ENCODE measurements at places on chromosomes 11 and 22. TPM values are rescaled to one million over a fixed set of nuclear protein-coding genes. Genes with fewer than 3 reads are reported as not detected.

DNA sequence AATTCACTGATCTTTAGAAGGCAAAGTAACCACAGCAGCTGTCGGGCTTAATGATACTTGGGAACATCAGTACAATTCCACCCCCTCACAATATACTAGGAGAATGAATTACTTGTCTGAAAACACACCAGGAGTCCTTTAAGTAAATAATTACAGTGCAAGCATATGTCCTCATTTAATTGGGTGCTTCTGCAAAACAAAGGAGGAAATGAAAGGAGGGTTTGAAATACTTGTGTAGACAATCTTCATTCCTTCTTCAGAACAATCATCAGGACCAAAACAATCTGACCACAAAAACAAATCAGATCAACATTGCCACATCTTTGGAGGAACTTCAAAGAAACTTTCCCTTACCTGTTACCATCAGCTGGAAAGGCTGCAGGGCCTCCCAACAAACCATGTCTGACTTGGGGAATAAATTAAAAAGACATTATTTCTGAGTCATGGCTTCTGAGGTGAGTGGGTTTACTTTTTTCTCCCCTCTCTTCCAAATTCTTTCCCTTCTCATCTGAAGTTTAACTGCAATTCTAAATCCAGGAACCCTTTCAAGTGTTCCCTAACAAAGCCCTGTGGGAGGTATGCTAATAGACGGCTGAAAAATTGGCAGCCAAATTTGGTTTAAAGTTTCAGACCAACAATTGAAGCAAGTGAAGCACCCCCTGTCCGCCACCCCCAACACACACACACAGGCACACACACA lies 12.5 kb upstream of the CCDC117 start:
- no peaks in the 10 kb centered on the region for H3K36me3 ChIP-seq
- peak; percentile 15 for DNase-seq
- H3K4me3 ChIP-seq = no peak overlapping the region
- no peak overlapping the region for H3K27ac ChIP-seq
- H3K4me1 ChIP-seq = no peaks in the 10 kb centered on the region

Gene PRMT3
- total RNA-seq = 16.0 TPM

DNA sequence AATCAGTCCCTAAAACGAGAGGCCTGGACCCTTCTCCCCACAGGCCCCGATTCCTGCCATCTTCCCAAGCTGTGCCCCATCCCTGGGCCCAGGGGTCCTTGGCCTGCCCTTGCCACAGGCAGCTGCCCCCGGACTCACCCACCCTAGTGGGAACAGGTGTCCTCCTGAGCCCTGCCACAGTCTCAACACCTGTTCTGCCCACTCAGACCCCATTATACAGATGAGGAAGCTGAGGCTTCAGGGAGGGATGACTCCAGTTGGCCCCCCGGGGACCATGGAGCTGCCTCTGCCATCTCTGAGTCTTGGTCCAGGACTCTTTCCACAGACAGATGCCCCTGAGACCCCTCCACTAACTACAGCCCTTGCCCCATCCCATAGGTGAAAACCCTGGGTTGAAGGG lies 15.9 kb downstream of the MYBPC3 start:
- H3K4me3 ChIP-seq = no peak overlapping the region
- no peak for DNase-seq
- no peaks in the 10 kb centered on the region for H3K27me3 ChIP-seq

- no peak overlapping the region for H3K27ac ChIP-seq
- no peak overlapping the region for H3K4me3 ChIP-seq
- no peaks in the 10 kb centered on the region for H3K36me3 ChIP-seq
- no peaks in the 10 kb centered on the region for H3K4me1 ChIP-seq
- H3K27me3 ChIP-seq = no peaks in the 10 kb centered on the region
- DNase-seq = no peak
Measured at GRCh38 chr11:65809496-65809895, 22.6 kb downstream of the OVOL1 start.

Gene CCDC188
- 2.8 TPM for total RNA-seq

GRCh38 chr11:30583476-30584280 lies 2.5 kb downstream of the MPPED2 start:
- peak overlapping the region; percentile 84 for H3K27ac ChIP-seq
- H3K27me3 ChIP-seq = peaks cover 20% of the 10 kb centered on the region
- DNase-seq = no peak
- H3K4me3 ChIP-seq = peak overlapping the region; percentile 75

Gene TEX12
- not detected for total RNA-seq

- H3K27me3 ChIP-seq = peaks cover 2% of the 10 kb centered on the region
Measured at GRCh38 chr11:43547889-43548381, 132.6 kb upstream of the HSD17B12 start.

Gene OR8D1
- total RNA-seq = not detected

DNA sequence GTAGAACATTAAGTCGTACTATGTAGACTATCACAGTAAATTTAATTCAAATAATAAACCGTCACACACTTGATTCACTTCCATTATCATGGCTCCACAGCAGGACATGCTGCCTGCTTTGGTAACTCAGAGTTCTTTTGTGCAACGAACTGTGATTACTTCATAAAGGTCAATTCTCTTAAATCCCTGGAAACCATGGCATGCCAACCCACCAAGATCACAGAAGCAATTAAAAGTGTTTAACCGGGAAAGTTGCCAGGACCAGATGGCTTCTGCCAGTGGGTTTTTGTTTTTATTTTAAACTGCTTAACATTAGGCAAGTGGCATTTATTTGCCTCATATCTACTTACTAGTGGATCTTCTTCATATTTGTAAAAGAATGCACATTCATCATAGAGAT lies 1162.1 kb downstream of the DLG2 start:
- no peaks in the 10 kb centered on the region for H3K36me3 ChIP-seq
- DNase-seq = no peak
- no peaks in the 10 kb centered on the region for H3K4me1 ChIP-seq
- H3K27ac ChIP-seq = no peak overlapping the region
- H3K27me3 ChIP-seq = no peaks in the 10 kb centered on the region
- no peak overlapping the region for H3K4me3 ChIP-seq
